Forelimb muscle (tissue), 1 donor: ENCODE measurements at places on chromosomes 3 and 15.
A peak's percentile ranks its signal among the peaks of the same experiment; 100 is the strongest.

DNA sequence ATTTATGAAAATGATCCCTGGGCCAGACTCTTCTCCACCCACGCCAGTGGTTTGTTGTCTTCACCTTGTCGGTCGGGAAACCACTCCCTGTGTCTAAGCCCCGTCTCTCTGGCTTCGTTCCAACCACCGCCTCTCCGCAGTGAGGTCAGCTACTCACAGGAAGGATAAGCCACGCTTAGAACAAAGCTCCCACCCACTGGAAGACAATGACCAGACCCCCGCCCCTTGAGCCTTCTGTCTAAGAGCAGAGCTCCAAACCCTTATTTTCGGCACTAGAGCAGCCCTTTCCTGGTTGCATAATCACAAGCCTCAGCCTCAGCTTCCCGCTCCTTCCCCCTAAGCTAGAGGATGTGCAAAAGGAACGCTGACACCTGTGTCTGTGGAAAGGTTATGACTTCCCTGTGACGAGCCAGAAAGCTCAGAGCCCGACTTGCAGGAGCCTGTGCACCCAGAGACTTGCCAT is 114.9 kb upstream of the MEF2A start:
- no peak for DNase-seq

DNA sequence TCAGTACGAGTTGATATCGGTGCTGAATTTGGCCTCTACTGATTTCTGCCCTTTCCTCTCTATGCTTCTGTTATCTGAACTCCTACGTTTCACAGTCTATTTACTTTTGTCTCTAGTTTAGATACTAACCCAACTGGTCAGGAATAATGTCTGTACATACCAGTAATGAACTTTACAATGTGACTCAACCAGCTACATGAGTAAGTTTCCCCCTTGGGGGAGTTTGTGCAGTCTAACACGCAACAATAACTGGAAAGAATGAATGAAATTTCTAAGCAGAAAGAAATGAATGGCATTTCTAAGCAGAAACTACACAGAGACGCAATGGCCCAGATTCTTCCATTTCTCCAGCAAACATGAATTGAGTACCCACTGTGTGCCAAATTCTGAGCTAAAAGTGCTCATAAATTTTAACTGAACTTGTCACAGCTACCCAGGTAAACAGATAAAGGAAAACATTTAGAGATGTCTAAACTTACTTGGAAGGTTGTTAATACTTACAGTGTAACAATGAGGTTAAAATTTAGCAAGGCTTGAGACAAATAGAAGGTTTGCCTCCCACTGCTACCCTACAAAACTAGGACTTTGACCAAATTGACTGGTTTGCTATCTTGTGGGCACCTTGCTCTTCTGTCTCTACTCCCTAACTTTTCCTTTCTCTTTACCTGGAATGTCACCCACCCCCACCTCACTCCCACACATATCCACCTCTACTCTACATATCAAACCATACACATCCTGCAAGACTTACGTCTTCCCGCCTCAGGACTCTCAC is 11.6 kb downstream of the UPK1B start:
- DNase-seq = no peak

- DNase-seq = no peak
Measured at GRCh38 chr3:157109267-157110141, 50.4 kb downstream of the CCNL1 start.

GRCh38 chr3:39107388-39108199 is at the start of the genes GORASP1 and TTC21A:
TSS of gene GORASP1 (minus strand) at chr3:39107627. CDS start at chr3:39107541, 86 bp downstream.
TSS of gene TTC21A (plus strand) at chr3:39107680. CDS start at chr3:39107838, 158 bp downstream.
- peak; percentile 80 for DNase-seq

GRCh38 chr3:16529264-16529663 is 15.8 kb upstream of the RFTN1 start:
- no peak for DNase-seq

GRCh38 chr3:103684904-103685303 is 1250.1 kb downstream of the ZPLD1 start:
- no peak for DNase-seq

GRCh38 chr15:87623832-87624231 is 632.7 kb downstream of the NTRK3 start:
- no peak for DNase-seq

DNA sequence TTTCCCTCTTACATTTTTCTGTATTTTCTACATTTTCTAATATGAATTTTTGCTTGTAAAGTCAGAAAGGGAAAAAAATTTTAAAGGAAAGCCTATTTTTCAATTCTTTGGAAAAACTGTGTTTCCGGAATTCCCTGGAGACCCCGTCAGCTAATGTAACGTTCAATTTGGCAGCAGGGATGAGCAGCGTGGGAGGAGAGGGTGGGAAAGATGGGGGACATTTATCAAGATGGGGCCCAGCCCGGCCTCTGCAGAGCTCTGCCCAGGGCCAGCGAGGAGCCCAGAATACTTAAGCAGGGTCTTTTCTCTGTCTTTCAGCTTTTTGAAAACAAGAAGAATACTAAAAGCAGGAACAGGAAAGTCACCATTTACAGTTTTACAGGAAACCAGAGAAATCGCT is 129.0 kb downstream of the LRRK1 start:
- peak; percentile 39 for DNase-seq

- DNase-seq = no peak
Measured at GRCh38 chr3:192079098-192079497, 618.1 kb downstream of the PYDC2 start.

DNA sequence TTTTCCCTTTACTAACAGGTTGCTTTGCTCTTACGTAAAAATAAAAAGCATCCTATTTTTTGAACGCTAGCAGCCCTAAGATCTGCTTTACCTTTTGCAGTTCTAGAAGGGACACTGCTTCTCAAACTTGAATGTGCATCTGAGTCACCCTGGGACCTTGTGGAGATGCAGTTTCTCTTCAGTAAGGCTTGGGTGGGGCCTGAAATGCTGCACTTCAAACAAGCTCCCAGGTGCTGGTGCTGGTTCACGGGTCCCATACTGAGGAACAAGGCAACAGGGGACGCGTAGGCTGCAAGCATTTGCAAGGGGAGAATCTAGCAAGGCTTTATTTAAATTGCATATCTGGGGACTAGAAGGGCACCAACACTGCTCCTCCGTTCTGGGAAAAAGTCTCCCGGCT is 30.0 kb downstream of the MB21D2 start:
- DNase-seq = no peak
